Liver (tissue), 10 donors: ENCODE measurements at places on chromosomes 12 and 14. TPM values are rescaled to one million over a fixed set of nuclear protein-coding genes. Genes with fewer than 3 reads are reported as not detected.

GRCh38 chr12:27095346-27095745 is 13.0 kb upstream of the C12orf71 start:
- H3K27me3 ChIP-seq, result no peaks in the 10 kb centered on the region
- DNase-seq, result no peak
- H3K4me3 ChIP-seq, result no peak overlapping the region
- H3K4me1 ChIP-seq, result no peaks in the 10 kb centered on the region

DNA sequence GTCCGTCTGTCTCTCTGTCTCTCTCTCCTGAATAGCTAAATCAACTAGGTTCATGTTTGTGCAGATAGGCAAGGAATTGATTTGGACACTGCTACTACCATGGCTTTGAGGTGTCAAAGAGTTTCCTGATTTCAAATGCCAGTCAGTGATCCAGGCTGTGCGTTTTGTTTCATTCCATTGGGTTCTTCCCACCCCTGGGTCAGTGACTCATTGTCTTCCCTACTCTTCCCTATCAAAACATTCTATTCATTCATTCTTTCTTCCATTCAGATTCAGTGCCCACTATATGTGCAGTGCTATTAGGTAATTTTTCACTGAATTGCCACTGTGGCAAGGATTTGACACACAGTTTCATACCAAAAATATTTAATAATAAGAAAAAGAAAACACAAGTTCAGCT is 50.4 kb downstream of the RPH3A start:
- H3K27me3 ChIP-seq, result no peaks in the 10 kb centered on the region
- H3K4me1 ChIP-seq, result no peaks in the 10 kb centered on the region
- no peaks in the 10 kb centered on the region for H3K36me3 ChIP-seq
- H3K27ac ChIP-seq, result no peak overlapping the region
- DNase-seq, result no peak
- no peak overlapping the region for H3K4me3 ChIP-seq

- no peaks in the 10 kb centered on the region for H3K27me3 ChIP-seq
- H3K4me3 ChIP-seq, result no peak overlapping the region
- no peak for DNase-seq
- H3K36me3 ChIP-seq, result no peaks in the 10 kb centered on the region
Measured at GRCh38 chr12:116590561-116590960, 31.4 kb downstream of the MAP1LC3B2 start.

DNA sequence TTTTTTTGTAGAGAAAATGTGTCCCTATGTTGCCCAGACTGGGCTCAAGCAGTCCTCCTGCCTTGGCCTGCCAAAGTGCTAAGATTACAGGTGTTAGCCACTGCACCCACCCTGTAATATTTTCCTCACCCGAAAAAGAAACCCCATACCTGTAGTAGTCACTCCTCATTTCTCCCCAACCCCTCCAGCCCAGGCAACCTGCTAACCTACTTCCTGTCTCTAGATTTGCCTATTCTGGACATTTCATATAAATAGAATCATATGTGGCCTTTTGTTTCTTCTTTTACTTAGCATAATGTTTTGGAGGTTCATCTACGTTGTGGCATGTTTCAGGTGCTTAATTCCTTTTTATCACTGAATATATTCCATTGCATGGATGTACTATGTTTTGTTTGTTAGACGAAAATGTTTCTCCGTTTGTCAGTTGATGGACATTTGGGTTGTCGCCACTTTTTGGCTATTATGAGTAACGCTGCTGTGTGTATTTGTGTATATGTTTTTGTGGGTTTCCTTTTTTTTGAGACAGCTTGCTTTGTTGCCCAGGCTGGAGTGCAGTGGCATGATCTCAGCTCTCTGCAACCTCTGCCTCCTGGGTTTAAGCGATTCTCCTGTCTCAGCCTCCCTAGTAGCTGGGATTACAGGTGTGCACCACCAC is 6.2 kb downstream of the ANKRD13A start:
- H3K36me3 ChIP-seq, result no peaks in the 10 kb centered on the region
- no peak overlapping the region for H3K27ac ChIP-seq

Gene TIGAR
- 3.0 TPM for polyA plus RNA-seq

- H3K4me3 ChIP-seq, result no peak overlapping the region
- no peaks in the 10 kb centered on the region for H3K4me1 ChIP-seq
- DNase-seq, result no peak
- H3K27ac ChIP-seq, result no peak overlapping the region
- H3K27me3 ChIP-seq, result peaks cover 6% of the 10 kb centered on the region
- H3K36me3 ChIP-seq, result no peaks in the 10 kb centered on the region
Measured at GRCh38 chr12:4164188-4164558, 109.4 kb upstream of the CCND2 start.
